Stimulated activated CD8-positive, alpha-beta memory T cell treated with anti-CD3 and anti-CD28 coated beads, Interleukin-15, amount 100 ng/mL, for 48 hours (primary cell): ENCODE measurements at places on chromosomes 1 and 21.

DNA sequence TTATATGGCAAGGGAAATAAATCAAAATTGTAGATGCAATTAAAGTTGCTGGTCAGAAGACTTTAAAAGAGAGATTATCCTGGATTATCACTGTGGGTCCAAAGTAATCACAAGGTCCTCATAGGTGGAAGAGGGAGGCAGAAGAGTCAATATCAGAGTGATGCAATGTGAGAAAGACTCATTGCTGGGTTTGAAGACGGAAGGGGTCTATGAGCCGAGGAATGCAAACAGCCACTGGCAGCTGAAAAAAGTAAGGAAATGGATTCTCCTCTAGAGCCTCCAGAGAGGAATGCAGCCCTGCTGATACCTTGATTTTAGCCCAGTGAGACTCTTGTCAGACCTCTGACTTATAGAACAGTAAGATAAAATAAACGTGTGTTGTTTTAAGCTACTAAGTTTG lies 59.8 kb upstream of the MUTYH start:
- no peak for DNase-seq

DNA sequence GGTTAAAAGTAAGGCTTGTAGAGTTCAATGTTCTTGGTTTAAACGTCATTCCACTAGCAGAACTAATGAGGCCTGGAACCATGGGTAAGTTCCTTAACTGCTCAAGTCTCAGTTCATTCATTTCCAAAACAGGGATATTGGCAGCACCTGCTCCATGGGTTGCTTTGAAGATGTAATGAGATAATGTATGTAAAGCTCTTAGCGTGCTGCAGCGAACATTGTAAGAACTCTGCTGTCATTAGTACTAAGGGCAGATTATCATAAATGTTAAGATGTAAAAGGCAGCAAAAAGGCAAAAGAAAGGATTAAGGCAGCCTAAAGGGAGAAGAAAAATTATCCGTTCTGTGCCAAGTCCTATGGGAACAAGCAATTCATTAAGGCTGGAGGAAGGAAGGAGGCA lies 129.1 kb upstream of the NGF start:
- DNase-seq: no peak

GRCh38 chr1:90821152-90821787 lies 104.2 kb upstream of the BARHL2 start:
- DNase-seq: no peak

- DNase-seq: no peak
Measured at GRCh38 chr21:35619184-35619583, 441.1 kb downstream of the SETD4 start.

- no peak for DNase-seq
Measured at GRCh38 chr1:54986025-54986424, 5.6 kb downstream of the TMEM61 start.

GRCh38 chr1:59827055-59827643 lies 12.4 kb downstream of the HOOK1 start:
- no peak for DNase-seq

GRCh38 chr1:21005466-21006239 lies 171.0 kb downstream of the EIF4G3 start:
- DNase-seq: no peak

DNA sequence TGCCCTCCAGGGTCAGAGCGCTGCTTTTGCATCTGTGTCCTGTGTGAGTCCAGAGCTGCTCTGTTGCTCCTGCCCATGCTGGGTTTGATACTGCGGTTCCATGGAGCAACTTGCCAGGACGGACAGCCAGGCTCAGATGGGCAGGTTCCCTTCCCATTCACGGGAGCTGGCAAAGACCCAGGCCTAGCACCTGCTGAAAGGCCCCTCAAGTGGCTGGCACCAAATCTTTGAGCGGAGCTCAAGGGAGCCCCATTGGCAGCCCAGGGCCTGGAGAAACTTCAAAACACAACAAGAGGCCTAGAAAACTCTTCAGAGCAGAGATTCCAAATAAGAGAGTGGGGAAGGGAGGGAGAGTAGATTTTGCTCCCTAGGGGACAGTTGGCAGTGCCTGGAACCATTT lies 97.2 kb downstream of the ACTL8 start:
- DNase-seq: no peak

- no peak for DNase-seq
Measured at GRCh38 chr21:45461369-45461750, 56.4 kb downstream of the COL18A1 start.

DNA sequence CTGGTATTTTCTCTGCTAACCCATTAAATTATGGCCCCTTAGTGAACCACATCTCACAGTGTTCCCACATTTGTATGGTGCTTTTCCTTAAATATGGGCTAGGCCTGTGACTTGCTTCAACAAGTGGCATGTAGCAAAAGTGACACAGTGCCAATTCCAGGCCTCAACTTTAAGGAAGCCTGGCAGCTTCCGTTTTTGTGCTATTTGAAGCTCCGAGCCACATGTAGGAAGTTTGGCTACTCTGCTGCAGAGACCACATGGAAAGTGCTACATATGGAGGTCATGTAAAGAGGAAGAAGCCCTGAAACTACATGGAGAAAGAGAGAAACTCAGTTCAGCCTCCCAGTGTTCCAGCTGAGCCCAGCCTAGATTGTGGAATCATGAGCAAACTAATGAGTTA lies 28.5 kb upstream of the DR1 start:
- DNase-seq: no peak

GRCh38 chr1:162259894-162260455 lies 116.7 kb downstream of the SPATA46 start:
- DNase-seq: no peak

DNA sequence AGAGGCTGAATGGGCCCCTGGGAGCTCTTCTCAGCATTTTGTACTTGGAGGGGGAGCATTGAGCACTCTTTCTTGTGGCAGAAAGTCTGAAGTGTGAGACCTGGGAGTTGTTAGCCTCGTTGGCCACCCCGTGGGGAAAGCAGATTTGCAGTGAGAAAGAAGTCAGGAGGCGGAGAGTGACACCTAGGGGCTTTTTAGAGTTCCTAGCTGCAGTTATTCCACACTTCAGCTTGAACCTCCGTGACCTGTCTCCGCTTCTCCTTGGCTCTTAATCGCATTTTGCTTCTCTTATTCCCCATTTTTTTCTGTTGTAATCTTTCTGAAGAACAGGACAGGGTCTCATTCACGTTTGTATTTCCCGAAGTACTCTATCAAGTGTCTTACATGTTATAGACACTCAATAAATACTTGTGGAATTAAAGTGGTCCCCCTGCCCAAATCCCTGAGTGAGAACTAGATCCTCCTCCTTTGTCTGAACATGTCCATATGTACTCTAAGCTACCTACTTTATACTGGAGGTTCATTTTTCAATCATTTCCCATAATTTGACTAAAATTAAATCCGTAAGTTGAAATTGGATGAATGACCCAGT lies 14.5 kb upstream of the C1orf141 start:
- DNase-seq: no peak

GRCh38 chr1:220999872-221000863 lies 120.9 kb downstream of the HLX start:
- DNase-seq: no peak

DNA sequence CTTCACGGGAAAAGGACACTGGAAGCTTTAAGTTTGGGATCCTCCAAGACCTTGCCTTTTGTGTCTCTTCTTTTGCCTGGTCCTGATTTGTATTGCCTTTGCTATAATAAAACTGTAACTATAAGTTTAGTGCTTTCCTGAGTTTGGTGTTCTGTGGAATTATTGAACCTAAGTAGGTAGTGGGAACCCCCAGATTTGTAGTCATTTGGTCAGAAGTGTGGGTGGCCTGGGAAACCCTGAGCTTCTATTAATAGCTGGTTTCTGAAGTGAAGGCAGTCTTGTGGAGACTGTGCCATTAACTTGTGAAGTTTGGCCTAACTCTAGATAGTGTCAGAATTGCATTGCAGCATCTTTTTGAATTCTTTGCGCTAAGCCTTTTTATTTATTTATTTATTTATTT lies 6.8 kb upstream of the MYCL start:
- DNase-seq: no peak

DNA sequence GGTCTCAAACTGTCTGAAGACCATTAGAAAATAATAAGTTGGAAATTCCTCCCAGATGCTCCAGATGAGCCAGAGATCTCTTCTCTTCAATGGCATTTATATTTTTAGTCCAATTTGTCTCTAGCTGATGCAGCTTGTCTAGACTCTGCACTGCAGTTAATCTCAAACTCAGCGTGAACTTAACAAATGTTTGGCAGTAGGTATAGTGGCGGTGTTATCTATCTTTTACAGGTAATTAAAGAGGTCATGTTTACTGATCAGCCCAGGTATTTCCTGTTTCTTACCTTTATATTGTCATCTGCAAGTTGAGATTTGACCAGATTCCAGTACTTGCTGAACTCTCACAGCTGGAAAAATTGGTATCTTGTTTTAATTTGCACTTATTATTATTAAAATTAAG lies 1024.5 kb upstream of the ADGRL2 start:
- DNase-seq: no peak

- no peak for DNase-seq
Measured at GRCh38 chr1:242133796-242134195, 134.9 kb upstream of the MAP1LC3C start.

DNA sequence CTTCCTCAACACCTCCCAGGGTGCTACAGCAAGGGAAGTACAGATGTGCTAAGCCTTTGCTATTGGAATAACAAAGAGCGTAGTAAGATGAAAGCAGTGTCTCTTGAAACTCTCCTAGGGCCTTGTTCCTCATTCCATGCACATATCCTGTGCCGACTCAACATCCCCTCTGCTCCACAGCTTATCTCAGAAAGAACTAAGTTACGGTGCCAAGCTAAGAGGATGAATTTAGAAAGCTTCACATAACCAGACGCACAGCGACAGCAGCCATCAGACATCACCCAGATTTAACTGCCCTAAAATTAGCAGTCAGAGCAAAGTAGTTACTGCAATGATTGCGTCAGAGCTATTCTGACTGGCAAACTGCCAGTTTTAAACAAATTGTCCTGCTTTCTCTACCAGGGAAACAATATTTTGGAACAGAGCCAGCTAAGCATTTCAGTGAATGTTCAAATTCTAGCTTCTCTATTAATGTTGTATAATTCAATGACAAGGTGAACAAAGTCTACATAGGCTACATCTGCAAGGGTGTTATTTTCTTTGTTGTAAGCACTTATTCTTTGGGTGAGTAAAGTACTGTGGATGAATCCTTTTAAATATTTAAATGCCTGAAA lies 9.5 kb downstream of the SIPA1L2 start:
- DNase-seq: no peak

- no peak for DNase-seq
Measured at GRCh38 chr1:114322734-114323133, 169.1 kb upstream of the SYT6 start.

DNA sequence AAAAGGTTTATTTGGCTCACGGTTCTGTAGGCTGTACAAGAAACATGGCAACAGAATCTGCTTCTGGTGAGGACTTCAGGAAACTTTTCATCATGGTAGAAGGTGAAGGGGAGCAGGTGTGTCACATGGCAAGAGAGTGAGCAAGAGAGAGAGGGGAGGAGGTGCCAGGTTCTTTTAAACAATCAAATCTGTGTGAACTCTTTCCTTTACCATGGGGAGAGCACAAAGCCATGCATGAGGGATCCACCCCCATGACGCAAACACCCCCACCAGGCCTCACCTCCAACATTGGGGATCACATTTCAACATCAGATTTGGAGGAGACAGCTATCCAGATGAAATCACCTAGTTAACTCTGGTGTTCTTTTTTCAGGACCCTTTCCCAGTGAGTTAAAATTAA lies 103.6 kb downstream of the GALNT2 start:
- no peak for DNase-seq

DNA sequence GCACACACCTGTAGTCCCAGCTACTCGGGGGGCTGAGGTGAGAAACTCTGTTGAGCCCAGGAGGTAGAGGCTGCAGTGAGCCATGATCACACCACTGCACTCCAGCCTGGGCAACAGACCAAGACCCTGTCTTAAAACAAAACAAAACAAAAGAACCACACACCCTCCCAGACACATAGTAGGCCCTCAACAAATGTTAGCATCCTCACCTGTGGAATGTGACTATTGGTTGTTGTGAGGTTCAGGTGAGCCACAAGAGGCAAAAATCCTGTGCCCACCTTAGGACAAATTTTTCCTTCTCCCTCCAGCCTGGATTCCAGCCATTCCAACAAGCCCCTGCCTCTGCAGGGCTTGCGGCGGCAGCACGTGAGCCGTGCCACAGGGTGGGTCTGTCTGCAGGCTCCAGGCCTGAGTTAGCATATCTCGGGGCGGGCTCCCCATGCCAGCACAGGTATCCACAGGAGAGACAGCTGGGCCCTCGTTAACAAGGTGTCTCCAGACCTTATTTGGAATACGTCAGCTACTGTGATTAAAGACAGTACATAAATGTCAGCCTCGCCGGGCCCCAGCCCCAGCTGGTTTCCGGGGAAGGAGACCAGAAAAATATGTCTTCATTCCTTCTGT lies 17.4 kb downstream of the C1QB start:
- no peak for DNase-seq

DNA sequence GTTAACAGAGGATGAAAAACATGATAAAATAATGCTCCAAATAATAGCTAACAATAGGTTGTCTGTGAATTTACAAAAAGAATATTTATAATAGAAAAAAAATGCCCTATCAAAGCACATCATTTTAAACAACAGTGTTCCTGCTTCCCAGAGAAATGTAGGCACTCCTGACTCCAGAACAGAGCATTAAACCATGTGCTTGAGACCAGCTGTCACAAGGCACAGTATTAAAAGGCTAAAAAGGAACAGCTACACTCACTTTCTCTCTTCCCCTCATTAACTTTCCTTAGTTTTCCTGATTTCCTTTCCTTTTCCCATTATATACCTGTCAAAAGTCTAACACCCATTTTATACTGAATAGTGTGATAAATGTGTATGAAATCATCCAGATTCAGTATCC lies 10.9 kb downstream of the VAV3 start:
- DNase-seq: no peak

GRCh38 chr1:210489491-210489890 lies 160.8 kb downstream of the HHAT start:
- no peak for DNase-seq

GRCh38 chr21:43740497-43741156 lies 21.7 kb downstream of the PDXK start:
- DNase-seq: no peak
